Activated naive CD4-positive, alpha-beta T cell treated with anti-CD3 and anti-CD28 coated beads, Interleukin-2, amount 10 ng/mL, durations not matched to agents 7 days and 5 days (primary cell): ENCODE measurements at places on chromosomes 12 and 14.

DNA sequence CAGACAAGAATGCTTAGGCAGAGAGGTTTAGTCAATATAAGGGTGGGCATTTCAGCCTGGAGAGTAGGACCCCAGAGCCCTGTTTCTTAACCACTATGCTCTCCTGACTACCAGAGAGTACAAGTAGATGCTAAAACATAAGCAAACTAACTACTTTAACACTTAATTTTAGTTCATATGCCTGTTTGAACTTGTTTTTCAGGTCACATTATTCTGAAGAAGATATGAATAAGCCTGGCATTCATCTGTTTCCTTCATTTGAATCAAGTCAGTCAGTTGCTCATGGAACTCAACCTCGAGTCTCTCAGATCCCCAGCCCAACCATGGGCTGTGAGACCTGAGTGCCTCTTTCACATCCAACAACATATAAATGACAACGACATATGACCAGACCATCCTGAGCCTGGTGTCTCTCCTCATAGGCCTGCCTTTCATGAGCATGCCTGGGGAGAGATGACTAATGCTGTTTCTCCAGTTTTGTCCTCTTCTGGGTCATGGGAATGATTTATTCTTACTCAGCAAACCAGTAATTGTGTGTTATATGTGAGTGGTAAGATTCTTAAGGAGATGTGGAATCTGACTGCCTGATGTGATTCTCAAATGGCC, 251.1 kb upstream of the BTG1 start:
- DNase-seq = no peak

DNA sequence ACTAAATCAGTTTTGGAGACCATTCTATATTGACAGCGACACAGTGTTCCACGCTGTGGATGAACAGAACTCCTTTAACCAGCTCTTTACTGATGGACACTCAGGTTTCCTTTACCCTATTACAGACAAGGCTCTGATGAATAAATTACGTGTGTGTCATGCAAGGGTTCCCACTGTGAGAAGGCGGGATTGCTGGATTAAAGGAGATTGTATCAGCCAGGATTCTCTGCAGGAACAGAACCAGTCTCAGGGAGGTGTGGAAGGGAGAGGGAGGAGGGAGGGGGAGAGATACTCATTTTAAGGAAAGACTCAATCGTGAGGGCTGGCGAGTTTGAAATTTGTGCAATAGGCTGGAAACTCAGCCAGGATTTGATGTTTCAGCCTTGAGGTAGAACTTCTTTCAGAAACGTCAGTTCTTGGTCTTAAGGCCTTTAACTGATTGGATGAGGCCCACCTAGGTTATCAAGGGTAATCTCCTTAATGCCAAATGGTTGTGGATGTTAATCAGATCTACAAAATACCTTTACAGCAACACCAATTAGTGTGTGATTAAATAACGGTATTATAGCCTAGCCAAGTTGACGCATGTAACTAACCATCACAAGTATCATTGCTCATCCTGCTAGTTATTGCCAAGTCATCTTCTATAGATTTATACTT, 104.0 kb downstream of the GCH1 start:
- DNase-seq = no peak

GRCh38 chr12:108129017-108129812, at the start of gene WSCD2:
Gene WSCD2 (plus strand): TSS chr12:108129288. CDS start chr12:108195833, 66,545 bp downstream.
- DNase-seq = no peak

GRCh38 chr12:19800884-19801283, 361.6 kb downstream of the AEBP2 start:
- DNase-seq = no peak

DNA sequence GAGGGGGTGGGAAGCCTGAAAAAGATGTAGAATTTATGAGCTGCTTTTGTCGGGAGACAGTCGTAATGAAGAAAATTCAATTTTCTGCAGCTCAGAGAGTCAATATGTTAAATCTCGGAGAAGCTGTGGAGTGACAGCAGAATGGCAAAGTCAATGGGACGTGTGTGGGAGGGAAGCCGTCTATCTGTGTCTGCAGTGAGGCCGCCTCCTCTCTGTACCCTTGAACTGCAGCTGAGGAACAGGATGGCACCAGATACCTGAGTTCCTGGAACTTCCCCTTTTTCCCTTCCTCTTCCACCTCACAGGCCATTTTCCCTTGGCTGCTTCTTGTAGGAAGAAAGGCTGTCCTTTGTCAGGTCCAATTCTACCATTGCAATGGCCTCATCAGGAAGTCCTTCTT, 9.3 kb upstream of the CALCOCO1 start:
- DNase-seq = no peak

DNA sequence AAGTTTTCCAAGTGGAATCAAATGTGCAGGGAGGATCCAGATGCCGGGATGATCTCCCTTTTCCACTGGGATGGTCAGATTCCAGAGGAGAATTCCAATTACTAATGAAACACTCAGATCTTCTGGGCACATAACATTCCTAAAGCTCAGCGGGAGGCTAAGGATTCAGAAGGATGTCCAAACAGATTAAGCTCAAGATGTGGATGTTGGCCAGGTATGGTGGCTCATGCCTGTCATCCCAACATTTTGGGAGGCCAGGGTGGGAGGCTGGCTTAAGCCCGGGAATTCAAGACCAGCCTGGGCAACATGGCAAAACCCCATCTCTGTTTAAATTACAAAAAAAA, 62.0 kb upstream of the PNMA1 start:
- no peak for DNase-seq

DNA sequence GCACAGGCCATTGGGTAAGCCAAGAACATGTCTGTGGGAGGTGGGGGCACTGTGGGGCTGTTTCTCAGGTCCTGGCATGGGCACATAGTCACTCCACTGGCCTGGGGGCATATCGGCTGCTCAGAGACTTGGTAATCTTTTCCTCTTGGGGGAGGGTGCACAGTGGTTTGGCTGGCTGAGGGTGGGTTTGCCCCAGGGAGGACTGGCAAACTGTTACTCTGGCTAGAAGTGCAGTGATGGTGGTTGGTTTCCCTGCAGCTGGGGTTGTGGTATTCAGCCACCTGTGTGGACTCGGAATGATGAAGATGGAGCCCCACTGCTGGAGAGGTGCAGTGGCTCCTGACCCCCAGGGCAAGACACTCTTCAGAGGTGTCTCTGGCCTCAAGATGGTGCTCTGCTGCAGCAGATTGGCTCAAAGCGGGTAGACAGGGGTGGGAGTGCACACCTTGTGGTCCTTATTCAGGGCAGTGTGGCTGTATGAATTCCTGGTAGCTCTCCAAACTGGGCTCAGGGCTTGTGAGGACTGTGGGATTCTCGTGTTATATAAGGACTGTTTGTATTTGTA, 74.1 kb upstream of the DDHD1 start:
- DNase-seq = no peak

DNA sequence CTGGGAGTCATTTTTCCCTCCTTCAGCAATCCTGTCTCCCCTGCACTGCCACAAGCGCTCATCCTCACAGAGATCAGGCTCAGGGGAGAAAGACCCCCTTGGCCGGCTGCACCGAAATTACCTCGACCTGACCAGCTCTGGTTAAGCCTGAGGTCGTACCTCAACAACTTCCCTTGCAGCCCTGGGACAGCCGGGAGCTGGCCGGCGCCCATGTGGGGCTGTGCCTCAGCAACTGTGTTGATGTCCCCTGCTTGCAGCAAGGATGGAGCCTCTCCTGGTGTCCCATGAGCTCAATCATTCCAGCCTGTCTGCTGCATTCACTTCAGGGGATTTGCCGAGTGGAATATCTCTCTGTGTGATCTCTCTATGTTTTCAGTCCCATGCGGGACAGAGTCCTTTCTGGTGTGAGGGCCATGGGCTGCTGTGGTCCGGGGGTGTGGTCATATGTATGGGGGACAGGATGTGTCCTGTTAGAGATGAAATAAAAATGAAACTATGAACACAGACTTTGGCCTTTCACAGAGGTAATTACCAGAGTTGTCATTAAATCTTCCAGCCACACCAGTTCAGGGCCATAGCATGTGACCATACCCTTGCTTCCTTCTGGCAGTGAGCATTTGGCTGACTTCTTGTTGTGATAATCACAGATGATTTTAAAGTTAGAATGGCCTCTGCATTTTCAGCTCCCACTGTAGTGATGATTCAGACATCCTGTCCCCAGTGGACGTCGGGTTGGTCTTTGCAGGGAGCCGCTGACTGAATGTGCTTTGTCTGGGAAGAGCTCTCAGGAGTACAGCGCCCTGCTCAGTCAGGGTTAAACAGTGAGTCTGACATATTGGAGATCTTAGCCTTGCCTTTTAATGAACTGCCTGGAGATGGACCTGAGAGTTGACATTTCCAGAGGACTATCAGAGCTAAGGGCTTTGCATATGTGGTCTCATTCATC, 405.9 kb downstream of the AACS start:
- DNase-seq = no peak

DNA sequence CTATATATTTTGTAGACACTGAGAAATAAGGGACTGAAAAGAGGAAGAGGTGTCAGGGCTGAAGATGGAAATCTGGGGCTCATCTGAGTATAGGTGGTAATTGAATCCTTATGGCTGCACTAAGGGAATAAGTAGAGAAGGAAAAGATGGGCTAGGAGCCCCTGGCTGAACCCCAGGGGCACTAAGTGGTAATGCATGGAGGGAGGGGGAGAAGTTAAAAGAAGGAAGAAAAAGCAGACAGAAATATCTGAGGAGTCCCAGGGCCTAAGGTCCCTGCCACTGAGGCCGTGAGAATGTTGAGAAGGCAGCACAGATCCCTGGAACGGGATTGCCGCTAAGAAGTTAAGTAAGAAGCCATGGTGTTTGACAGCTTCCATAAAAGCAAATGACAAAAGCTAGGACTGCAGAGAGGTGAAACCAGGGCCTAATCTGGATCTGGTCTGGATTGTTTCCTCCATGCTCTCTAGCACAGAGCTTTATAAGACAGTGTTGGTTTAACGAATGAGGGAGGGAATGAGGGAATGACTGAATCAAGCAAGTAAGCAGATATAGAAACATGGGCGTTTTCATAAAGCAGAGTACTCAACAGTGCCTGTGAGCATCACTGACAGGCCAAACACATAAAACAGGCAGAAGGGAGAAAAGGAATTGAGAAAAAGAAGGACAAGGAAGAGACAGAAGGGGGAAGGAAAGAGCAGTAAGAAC, 92.9 kb downstream of the HMGA2 start:
- DNase-seq = no peak
